CD4-positive, alpha-beta T cell treated with Interleukin-17A for 1 hour (primary cell): ENCODE measurements at places on chromosomes 5 and 9.

- DNase-seq = peak; percentile 62
Measured at GRCh38 chr9:126915281-126915816, 767 bp downstream of the RALGPS1 start.

- DNase-seq = peak; percentile 57
Measured at GRCh38 chr5:132883261-132883834, 9.9 kb downstream of the LEAP2 start.

GRCh38 chr5:8366266-8366665 is 497.3 kb downstream of the MTRR start:
- DNase-seq = no peak

- DNase-seq = no peak
Measured at GRCh38 chr9:82563094-82563493, 499.8 kb downstream of the RASEF start.

GRCh38 chr9:92711844-92712243 is 41.9 kb upstream of the IPPK start:
- peak; percentile 33 for DNase-seq

GRCh38 chr9:121686930-121687541 is 35.6 kb downstream of the DAB2IP start:
- peak; percentile 57 for DNase-seq

DNA sequence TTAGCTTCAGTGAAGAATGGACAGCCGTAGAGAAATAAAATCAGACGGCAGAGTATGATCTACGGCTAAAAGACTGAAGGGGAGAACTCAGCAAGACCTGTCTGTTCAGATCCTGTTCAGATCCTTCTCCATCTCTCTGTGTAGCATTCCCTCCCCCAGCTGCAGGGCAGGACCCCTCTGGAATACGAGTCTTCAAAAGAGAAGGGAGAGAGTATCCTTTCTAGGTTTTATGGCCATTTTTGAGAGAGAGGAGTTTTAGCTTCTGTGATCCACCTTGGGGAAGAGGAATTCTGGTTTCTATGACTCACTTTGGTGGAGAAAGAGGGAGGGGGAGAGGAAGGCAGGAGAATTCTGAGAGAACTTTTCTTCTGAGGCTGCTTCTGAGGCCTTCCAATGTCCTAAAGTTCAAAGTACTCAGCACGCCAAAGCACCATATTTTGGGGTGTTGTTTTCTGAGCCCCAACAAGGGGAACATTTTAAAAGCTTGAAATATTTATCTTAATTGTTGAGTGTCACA is 194.4 kb upstream of the TLE4 start:
- DNase-seq = no peak

GRCh38 chr5:74261421-74261820 is 379.1 kb downstream of the ENC1 start:
- no peak for DNase-seq

DNA sequence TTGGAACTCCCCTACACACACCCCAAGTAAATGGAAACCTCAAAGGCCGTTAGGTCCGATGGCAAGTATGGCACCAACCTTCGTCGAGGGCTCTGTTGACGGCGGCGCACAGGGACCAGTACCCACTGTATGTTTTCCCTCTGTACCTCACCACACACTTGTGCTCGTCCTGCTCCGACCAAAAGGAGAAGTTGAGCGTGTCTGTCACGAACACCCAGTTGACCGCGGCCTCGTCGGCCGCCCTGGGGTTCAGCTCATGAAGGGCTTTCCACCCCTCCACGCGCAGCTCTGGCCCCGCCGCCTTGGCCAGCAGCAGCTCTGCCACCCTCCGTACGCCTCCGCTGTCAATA is 24.0 kb downstream of the HNRNPK start:
- DNase-seq = no peak

- DNase-seq = peak; percentile 66
Measured at GRCh38 chr5:79133657-79134451, 22.2 kb downstream of the BHMT start.

GRCh38 chr5:159469496-159470372 is 139.4 kb upstream of the IL12B start:
- DNase-seq = peak; percentile 57

GRCh38 chr5:138980441-138980840 is 105.3 kb upstream of the LRRTM2 start:
- no peak for DNase-seq

DNA sequence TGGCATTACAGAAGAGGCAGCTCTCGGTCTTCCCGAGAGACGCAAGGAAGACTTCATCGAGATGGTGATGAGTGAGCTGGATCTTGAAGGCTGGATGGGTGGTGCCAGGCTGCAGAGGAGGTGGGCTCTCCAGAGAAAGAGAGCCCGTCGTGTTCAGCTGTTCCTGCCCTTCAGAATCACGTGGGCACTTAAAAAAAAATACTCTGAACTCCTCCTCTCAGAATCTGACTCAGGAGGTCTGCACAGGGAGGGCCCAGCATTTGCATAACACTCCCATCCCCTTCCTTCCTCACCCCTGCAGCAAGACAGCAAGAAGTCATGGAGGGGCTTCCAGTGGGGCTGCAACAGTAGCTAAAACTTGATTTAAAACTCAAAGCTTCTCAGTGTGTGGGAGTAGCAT is 203.0 kb downstream of the ATPSCKMT start:
- DNase-seq = no peak

DNA sequence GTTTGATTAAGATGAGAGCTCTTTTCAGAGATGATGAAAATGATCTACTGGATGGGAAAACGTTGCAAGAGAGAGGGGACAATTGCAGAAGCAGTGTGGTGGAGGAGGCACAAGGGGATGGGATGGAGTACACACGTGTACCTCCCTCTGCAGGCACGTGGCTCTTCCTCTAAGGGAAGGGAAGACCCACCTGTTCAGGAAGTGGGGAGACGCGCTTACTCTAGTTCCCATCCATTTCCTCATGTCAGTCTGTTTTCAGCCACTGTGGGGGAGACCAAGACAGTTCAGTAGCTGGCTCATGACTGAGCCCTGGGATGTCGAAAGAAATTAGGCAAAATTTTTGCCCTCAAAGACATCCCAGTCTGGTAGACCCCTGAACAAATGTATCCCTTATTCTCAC is 619.2 kb upstream of the CLINT1 start:
- DNase-seq = no peak

DNA sequence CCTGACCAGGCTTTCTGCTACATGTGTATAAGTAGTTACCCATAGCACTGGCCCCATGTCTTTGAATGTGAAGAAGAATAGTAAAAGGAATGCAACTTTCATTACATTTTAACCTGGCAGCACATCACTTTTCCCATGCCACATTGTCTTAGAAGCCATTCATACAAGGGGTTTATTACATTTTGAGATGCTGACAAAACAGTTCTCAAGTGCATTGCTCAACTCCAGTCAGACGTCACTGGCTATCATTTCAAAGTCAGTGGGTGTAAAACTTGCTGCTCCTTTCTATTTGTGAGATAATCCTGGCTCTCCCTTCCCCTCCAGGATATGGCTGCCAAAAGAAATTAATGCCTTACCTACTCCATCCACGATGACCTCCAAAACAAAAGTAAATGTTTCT is 97.0 kb upstream of the VCAN start:
- DNase-seq = no peak

GRCh38 chr9:36154331-36154952 is 14.7 kb upstream of the CCIN start:
- DNase-seq = peak; percentile 41

GRCh38 chr9:13023498-13023897 is 248.7 kb downstream of the LURAP1L start:
- DNase-seq = no peak

DNA sequence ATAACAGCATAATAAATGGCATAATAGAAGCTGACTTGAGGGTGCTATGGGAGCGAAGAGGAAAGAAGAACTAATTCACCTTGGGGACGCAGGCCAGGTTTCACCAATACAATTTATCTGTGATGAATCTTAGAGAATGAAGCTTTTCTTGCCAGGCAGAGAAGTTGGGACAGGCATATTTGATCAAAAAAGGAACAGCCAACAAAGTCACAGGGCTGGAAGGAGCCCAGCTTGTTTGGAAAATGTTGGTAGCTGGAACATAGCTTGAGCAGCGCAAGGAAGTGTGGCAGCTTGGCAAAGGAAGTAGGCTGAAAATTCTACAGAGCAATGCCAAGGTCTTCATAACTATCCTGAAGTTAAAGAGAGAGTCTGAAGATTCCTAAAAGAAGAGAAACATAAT is 181.5 kb upstream of the OR13F1 start:
- no peak for DNase-seq

- DNase-seq = no peak
Measured at GRCh38 chr5:133884569-133885311, 83.7 kb downstream of the C5orf15 start.

DNA sequence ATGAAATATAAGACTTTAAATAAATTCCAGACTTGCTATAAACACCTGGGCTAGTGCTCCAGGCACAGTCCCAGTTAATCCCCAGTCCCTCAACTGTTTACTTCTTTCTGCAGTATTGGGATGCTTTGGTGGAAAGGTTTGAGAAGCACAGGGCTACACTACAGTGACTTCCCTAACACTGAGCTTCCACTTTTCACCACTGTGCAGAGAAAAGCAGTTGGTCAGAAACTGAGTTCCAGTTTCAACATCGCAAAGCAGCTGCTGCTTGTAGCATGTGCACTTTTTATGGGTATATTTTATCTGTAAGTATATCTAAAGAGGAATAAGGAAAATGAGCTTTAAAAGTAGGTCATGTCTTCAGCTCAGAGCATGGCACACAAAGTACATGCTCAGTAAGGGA is 339.7 kb downstream of the NTRK2 start:
- no peak for DNase-seq

- no peak for DNase-seq
Measured at GRCh38 chr5:22835686-22836085, 17.5 kb downstream of the CDH12 start.

- no peak for DNase-seq
Measured at GRCh38 chr5:115713408-115713807, 87.6 kb upstream of the TMED7 start.

- DNase-seq = no peak
Measured at GRCh38 chr5:157665467-157666070, 5.8 kb upstream of the C5orf52 start.

- DNase-seq = no peak
Measured at GRCh38 chr5:32942225-32942989, 231.3 kb downstream of the NPR3 start.

DNA sequence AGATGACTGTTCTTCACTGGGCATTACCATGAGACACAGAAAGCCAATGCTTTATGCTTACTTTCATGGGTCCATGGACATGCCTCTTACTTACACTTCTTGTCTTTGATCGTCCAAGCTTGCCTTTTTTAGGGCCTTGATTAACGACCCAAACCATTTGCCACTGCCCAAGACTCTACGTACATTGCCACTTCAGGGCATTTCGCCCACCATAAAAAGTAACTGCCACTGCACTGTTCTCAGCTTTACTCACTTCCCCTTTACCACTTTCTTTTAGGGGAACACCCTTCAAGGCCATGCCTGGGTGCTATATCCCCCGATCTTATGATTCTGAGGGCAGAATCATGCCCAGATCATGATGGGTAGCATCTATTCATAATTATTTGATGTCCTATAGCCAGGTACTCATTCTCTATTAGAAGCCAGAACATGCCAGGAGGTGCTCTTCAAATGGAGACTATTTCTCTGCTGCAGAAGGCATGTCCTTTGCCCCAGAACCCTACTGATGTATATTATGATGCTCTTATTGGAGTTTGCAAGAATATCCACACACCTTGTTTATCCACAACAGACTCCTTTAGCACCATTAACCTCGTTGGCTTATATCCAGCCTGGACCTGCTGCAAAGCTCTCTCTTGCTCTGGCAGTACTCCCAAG is 64.1 kb upstream of the RAD23B start:
- no peak for DNase-seq

DNA sequence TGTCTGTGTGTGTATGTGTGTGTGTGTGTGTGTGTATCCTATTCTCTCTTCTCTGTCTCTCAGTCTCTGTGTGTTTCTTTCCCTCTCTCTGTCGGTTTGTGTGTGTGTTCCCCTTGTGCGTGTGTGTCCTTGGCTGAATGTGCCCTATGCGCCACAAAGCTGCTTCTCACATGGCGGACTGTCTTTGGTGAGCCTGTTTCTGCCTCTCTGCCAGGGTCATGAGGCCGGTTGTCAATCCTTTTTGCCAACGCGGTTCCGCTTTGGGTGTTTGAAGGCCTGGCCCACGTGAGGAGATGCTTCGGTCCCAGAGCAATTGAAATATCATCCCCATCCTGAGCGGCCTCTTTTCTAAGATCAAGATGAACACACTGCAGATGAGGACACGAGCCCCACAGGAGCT is 476.0 kb downstream of the SPATA31A7 start:
- no peak for DNase-seq

DNA sequence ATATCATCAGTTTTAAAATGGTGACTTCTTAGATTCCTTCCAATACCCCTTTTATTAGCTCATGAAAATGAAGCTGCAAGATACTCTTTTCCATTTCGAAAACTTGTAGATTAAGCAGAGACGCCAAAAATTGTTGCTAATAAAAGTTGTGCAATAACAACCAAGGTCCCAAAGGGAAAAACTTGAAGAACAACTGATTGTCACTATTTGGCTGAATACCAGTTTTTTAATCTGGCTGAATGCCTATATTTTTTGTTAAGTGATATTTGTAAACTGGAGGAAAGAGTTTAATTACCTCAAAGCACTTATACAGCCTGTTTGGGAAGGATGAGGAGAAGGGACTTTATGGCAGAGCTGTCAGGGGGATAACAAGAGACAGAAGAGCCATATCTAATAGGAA is 14.6 kb downstream of the C5orf58 start:
- DNase-seq = no peak

GRCh38 chr9:131865446-131866195 is 125.7 kb upstream of the RAPGEF1 start:
- no peak for DNase-seq

- DNase-seq = no peak
Measured at GRCh38 chr9:98154678-98155077, 35.7 kb upstream of the TRIM14 start.

- DNase-seq = peak; percentile 83
Measured at GRCh38 chr5:41856644-41857491, 13.4 kb downstream of the OXCT1 start.

DNA sequence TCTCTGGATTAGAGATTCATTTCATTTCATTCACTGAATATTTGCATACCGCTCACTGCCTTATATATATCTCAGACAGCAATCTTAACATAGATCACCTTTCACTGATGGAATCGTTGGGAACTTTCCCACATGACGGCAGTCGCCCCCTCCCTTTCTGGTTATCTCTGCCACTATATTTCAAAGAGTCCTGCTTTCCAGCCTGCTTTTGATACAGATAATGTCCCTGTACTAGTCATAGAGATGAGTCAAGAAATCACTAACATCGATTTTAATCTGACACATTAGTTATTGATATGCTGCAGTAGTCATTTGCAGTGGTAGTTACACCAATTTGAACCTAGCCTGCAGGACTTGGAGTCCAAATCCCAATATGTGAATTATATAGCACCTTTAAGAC is 8.5 kb downstream of the ARSK start:
- no peak for DNase-seq

DNA sequence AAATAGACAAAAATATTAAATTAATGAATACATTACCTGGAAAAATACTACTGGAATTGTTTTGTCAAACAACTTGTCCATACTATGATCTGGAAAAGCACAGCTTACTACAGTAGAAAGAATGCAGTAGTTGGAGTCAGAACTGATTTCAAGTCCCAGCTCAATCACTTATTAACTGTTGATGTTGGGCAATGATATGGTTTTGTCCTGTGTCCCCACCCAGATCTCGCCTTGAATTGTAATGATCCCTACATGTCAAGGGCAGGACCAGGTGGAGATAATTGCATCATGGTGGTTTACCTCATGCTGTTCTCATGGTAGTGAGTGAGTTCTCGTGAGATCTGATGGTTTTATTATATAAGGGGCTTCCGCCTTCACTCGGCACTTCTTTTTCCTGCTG is 247.5 kb downstream of the CD180 start:
- no peak for DNase-seq

- DNase-seq = no peak
Measured at GRCh38 chr9:130862747-130863146, 27.7 kb downstream of the ABL1 start.
